Stimulated activated CD4-positive, alpha-beta T cell treated with anti-CD3 and anti-CD28 coated beads, Interleukin-2, amount 100 ng/mL, for 24 hours (primary cell): ENCODE measurements at places on chromosomes 16 and 17.

GRCh38 chr16:12083631-12084030, 107.1 kb downstream of the SNX29 start:
- DNase-seq: no peak

DNA sequence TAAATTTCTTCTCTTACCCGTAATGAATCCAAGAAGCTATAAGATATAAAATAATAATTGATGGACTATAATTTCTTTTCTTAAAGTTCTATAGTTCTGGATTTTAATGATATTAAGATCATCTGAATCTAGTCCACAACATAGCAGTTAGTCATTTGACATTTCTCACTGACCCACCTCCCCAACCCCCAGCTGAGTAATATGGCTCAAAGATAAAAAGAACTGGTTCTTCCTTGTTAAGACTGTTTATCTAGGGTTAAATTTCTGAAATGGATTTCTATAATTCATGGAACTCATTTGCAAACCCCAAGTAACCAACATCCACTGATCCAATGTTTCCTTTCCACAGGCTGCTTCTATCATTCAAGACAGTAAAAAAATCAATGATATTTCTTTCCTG, 133.9 kb upstream of the SOX9 start:
- DNase-seq: no peak

DNA sequence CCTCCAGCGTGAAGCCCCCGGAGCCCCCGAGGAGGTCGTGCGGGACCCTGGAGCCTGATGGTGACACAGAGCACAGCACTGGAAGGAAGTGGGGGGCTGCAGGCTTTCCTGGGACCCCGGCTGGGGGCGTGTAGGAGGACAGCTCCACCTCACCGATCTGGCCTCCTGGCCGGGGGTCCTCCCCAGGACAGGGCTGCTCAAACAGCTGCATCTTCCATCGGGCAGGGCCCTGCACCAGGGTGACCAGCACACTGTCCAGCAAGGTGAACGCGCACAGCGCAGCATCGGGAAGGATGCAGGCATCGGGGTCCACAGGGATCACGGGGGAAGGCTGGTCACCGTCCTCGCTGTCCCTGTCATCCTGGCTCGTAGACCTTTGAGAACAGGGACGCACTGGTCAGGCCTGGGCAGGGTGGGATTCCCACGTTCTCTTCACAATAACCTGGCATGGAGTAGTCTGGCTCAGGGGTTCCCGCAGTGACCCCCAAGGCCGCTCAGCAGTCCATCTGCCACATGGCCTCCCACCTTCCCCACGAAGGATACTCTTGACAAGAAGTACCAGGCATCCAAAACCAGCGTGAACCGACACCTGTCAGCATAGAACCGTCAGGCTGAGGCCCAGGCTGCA, 1.2 kb downstream of the FAAP100 start:
- no peak for DNase-seq

- DNase-seq: no peak
These were observed 9.0 kb downstream of the NME3 start for GRCh38 chr16:1762196-1762878.

DNA sequence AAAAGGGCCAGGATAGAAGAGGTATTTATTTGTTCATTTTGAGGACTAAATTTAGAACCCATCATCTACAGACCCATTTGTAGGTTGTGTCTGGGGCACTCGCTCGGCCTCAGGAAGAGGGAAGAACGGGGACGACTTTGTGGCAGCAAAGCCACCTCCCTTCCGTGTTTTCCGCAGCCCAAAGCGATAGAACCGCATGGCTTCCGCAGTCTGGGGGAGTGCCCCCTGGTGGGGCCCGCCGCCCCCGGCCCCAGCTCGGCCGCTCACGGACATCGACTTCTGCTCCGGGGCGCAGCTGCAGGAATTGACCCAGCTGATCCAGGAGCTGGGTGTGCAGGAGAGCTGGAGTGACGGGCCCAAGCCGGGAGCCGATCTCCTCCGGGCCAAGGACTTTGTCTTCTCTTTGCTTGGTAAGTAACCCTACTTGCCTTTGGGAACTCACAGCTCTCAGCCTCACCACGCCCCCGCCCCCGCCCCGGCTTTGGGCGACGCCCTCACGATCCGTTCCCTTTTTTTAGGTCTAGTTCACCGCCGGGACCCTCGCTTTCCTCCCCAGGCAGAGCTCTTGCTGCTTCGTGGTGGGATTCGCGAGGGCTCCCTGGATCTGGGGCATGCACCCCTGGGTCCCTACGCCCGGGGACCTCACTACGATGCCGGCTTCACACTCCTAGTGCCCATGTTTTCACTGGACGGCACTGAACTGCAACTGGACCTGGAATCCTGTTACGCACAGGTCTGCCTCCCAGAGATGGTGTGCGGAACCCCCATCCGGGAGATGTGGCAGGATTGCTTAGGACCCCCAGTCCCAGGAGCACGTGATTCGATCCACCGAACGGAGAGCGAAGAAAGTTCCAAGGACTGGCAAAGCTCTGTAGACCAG, 681 bp downstream of the TMEM102 start:
- peak; percentile 55 for DNase-seq

- DNase-seq: no peak
These were observed 32.6 kb upstream of the KIFC3 start for GRCh38 chr16:57834936-57835335.
